ENCODE measurements at places on chromosomes 2 and 18.

DNA sequence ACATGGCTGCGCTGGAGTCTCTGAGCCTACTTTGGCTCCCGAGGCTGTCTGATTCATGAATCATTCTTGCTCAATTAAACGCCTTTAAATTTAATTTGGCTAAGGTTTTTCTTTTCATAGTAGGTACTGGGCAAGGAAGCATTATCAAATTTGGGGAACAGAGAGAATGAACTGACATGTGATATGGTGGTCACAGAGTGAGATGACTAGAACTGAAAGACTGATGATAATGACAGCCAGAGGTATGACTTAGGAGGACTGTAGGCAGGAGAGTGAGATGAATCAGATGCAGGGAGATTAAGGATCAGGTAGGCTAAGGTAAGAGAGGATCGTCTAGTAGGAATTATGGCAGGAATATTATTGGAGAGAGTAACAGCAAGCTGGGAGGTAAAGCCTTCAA lies 40.9 kb upstream of the ST8SIA3 start:
- no peak for DNase-seq

DNA sequence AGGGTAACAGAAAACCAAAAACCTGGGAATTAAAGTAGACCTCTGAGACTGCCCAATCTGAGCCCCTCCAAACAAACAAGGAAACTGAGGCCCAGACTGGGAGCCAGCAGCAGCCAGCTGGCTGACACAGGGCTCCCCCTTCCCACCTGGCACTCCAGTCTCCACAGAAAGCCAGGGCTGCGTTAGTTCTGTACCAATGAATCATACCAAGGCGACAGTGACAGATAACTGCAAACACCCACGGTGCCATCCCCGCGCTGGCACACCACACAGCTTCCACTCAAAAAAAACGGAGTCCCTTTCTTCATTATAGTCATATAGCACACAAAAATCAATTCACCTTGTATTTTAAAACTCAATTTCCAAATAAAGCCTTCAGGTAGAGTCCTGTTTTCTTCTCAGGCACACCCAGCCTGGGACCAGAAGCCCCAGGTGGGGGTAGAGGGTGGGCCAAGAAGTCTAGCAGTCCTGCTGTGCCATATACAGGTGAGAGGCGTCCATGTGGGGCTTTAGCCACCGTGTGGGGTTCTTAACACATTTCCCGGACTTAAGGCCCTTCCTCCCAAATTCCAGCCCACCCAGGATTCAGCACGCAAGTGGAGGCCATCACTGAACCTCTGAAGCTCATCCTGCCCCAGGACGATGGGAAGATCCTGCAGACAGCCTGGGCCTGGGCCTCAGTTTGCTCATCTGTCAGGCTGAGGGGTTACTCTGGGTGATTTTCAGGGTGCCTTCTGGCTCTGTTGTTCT lies 1.2 kb downstream of the PER2 start:
- DNase-seq: no peak

GRCh38 chr2:20304411-20304810 lies 46.2 kb downstream of the PUM2 start:
- no peak for DNase-seq

GRCh38 chr2:20421988-20422370 lies 24.9 kb upstream of the RHOB start:
- no peak for DNase-seq

- DNase-seq: no peak
Measured at GRCh38 chr2:138504546-138505235, 3.1 kb downstream of the SPOPL start.

DNA sequence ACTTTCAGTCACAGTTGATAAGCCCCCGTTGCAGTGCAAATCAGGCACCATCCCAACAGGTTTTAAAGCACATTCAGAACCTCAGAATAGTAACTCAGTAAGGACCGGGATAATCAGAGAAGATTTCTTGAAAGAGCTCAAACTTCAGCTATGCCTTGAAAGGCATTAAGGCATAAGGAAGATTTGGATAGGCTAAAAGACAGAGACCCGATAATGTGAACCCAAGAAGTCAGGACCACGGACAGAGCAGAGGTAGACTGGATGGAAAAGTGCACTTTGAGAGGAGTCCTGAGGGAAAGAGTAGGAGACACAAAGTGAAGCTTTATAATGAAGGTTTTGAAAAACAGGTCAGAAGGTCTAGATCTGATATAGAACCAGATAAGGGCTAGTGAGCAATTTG lies 36.9 kb upstream of the KLF7 start:
- no peak for DNase-seq

GRCh38 chr2:204109681-204110080 lies 173.1 kb downstream of the ICOS start:
- no peak for DNase-seq

DNA sequence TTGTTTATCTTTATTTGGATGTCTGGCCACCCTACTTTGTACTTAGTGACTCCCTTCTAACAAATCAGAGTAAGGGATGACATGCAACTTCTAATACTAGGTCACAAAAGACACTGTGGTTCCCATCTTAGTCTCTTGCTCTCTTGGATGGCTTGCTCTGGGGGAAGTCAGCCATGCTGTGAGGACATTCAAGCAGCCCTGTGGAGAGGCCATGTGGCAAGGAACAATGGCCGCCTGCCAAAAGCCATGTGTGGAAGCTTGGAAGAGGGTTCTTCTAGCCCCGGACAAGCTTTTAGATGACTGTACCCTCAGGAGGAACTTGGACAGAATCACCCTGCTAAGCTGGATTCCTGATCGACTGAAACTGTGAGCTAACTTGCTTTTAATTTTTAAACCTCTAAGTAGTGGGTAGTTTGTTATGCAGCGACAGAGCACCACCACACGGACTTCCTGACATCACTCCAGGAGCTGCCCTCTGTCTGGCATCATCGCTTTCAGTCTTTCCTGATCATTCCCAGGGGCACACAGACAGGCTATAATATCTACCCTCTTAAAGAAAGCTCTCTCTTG lies 116.8 kb upstream of the ODC1 start:
- no peak for DNase-seq

DNA sequence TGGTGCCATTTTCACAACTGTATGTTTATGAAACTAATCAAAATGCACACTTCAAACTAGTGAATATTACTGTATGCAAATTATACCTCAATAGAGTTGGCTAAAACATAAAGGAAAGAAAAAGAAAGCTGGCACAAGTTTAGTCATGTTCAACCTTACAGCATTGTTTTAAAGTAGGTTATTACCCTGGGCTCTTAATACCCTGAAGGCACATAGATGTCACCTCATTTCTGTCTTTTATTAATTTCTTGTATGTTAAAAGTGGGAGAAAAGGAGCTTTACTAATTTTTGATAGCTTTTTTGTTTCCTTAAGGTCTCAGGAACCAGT lies 32.7 kb downstream of the TMEM131 start:
- DNase-seq: no peak

- DNase-seq: peak; percentile 55
Measured at GRCh38 chr2:166485558-166486178, 8.4 kb downstream of the SCN7A start.

GRCh38 chr18:70411307-70411706 lies 122.5 kb downstream of the SOCS6 start:
- no peak for DNase-seq

DNA sequence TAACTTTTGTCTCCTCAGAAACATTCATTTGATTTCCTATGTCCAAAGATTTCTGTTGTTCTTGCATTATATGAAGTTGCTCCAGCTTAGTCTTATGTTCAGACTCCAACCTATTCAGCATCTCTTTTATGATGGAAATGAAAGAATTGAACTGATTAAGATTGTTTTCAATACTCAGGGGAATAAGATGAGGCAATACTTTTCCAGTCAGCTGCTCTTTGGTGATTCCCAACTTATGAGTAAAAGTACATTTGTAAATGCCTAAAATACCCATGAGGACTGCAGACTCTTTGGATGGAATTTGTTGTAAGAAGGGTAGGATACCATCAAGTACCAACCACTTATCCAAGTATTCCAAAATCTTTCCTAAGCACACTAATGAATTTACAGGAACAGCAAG lies 39.8 kb downstream of the TRAK2 start:
- DNase-seq: no peak

GRCh38 chr2:55111230-55111569 lies 60.9 kb upstream of the RTN4 start:
- no peak for DNase-seq

GRCh38 chr18:63138436-63139340 lies 180.9 kb downstream of the BCL2 start:
- DNase-seq: no peak

GRCh38 chr2:104033399-104033798 lies 820.5 kb upstream of the POU3F3 start:
- no peak for DNase-seq

DNA sequence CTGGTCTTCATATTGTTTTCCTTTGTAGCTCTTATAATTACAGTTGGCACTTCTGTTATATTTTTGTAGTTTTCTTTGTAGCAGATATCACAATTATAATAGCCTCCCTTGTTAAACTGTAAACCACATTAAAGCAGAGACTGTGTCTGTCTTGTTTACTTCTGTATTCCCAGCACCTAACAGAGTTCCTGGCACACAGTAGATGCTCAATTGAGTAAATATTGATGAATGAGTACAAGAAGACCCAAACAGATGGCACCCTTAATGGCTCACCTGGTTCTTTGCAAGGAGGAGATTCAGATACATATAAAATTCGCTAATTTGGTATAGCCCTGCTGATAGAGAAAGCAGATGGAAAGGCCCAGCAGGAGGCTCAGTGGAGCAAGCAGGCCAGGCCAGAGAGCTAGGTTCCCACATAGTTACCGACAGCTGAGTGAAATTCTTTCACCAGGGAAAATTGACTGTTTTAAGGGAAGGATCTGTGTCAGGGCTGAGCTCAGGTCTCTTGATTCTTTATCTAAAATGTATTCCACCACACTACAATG lies 120.1 kb downstream of the NUP35 start:
- no peak for DNase-seq

- DNase-seq: no peak
Measured at GRCh38 chr2:240141736-240142135, 1.3 kb upstream of the OTOS start.

DNA sequence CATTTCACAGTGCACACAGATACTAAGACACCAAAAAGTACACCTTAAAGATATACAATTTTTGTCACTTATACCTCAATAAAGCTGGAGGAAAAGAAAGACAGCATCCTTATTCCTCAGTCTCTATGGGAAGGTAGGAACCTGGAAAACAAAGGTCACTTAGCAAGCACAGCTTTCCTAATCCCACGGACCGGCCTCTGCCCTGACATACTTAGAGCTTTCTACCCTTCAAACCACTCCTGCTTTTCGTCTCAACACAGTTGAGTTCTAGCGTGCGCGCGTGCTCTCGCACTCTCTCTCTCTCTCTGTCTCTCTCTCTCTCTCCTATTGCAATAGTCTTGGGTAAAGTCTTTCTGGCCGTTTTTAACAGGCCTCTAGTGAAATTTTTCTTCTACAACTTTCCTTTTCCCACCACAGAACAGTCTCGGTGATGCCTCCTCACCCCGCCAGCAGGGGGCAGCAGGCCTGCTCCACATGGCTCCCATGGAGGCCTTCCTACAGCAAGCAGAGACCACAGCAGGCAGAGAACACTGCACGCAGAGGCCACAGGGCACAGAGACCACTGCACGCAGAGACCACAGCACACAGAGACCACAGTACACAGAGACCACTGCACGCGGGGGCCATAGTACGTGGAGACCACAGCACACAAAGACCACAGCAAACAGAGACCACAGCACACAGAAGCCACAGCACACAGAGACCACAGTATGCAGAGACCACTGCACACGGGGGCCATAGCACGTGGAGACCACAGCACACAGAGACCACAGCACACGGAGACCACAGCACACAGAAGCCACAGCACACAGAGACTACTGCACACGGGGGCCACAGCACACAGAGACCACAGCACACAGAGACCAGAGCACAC lies 106.9 kb downstream of the FBXO15 start:
- peak; percentile 53 for DNase-seq

DNA sequence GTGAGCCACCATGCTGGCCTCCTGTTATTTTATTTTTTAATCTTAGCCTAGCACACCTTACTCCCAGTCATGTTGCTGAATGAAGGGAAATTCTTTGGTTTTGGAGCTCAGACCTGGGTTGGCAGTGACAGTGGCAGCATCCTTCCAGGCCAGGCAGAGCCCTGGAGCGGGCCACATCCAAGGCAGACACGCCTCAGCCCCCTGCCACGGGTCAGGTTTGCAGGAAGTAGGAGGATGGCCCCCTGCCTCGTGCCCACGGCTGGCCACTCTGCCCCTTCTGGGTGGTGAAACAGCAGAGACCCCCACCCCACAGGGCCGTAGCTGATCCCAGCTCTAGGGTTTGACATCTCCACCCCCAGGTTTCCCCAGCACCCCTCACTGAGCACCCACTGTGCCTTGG lies 11.7 kb downstream of the EFHD1 start:
- no peak for DNase-seq

GRCh38 chr18:63099091-63099840 lies 220.3 kb downstream of the BCL2 start:
- no peak for DNase-seq

DNA sequence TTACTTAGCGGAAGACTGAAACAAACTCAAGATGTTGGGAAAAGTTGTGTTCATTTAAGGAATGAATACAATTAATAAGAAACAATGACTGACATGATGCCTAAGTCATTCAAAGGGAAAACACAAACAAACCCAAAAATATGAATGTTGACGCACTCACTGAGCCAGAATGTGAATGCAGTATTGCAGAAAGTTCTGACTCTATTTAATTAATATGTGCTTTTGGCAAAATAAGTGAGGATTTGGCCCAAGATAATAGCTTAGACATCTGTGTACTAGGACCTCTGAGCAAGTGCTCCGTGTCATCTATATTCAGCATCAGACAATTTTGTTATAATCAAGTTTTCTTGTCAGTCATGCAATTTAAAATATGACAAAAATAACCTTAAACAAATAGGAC lies 1138.8 kb upstream of the NXPH2 start:
- DNase-seq: no peak

GRCh38 chr2:108449410-108450130 lies 564 bp downstream of the GCC2 start:
- DNase-seq: peak; percentile 40

GRCh38 chr18:24976502-24976901 lies 375.5 kb downstream of the ZNF521 start:
- DNase-seq: no peak

DNA sequence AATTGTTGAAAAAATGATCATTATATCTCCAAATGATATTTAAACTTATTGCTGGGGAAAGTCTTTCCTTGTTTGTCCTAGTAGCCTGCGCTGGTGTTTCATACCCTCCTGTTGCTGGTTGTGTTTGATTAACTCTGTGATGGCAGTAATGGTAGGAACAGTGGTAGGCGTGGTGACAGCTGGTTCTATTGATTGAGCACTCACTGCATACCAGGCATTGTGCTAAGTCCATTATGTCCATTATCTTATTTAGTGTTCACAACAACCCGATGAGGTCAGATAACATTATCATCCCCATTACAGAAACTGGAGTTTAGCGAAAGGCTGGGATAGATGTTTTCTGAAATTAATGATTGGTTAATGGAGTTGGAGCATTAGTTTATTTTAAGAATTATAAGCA lies 77.8 kb upstream of the STON1 start:
- no peak for DNase-seq

DNA sequence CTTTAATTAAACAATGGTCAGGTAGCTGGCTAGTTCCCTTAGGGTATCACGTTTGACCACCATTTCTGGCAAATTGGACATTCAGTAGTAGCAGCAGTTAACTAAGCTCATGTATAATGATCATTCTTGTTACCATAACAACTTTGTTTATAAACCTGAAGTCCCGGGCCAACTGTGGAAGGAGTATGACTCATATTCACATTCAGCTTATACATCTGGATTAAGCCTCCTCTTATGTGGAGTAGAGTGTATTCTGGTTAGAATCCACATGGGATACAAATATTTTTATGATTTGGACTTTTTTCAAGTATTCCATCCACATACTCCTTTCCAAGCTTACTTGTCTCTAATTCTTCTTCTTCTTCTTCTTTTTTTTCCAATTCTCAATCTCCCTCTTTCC lies 70.3 kb upstream of the ZSWIM2 start:
- DNase-seq: peak; percentile 51
